ENCODE measurements at places on chromosomes 16 and 17.

DNA sequence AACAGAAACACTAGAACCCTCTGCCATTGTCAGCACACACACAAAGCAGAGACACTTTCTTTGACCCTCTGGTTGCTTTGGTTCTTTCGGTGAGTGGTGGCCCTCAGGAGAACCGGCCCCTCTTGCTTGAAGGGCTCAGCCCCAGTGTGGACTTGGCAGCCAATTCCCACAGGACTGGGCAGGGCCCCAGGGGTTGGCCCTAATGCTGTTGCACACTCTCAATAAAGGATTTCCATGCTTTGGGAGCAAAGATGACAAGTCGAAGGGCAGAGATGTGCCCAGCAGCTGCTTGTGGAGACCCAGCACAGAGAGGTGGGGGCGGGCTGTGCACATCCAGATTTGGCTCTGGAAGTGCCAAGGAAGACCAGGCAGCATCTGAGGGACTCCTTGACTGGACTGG lies 149.0 kb downstream of the NTN1 start:
- DNase-seq: no peak

DNA sequence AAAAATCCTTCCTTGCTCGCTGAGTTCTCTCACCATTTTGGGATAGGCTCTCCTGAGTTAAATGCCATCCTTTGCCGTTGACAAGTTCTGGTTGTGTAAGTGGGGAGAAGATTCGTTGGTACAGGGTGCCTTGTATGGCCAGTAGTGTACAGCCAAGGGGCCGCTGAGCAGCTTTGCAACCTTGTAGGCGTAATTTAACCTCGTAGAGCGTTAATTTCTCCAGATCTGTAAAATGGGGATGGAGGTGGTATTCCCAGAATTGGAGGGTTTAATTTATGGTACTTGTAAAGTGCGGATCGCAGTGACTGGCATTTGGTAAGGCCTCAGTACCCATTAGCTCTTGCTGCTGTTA lies 1.4 kb downstream of the ARSG start:
- DNase-seq: no peak

GRCh38 chr16:86910161-86910769 lies 331.9 kb downstream of the FOXL1 start:
- DNase-seq: no peak

DNA sequence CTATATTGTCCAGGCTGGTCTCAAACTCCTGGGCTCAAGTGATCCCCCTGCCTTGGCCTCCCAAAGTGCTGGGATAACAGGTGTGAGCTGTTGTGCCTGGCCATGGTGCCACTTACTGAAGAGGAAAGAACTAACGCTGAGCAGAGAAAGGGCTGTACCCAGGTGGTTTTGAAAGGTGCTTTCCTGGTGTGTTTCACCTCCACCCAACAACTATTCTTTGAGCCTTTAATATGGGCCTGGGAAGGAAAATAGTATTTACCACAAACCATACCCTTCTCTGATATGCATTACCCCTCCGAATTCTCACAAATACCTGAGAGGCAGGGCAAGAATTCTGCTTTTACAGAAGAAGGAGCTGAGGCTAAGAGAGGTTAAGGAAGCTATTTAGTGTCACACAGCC lies 24.8 kb downstream of the KPNA2 start:
- no peak for DNase-seq

DNA sequence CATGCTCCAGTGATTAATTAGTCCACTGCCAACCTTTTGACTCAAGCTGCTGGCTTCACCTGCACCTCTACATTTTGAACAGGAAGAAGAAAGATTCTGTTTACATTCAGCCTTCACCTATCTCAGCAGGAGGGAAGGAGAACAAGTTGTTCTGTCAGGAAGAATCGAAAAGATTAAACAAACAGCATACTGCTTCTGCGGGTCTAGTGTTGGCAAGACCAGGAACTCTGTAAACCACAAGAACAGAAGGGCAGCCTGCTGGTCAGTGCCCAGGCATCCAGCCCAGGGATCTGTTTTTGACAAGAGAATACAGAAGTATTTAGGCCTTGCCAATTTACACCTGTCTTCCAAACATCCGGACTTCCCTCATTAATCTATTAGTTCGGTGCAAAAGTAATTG lies 189.7 kb downstream of the CHD9NB start:
- DNase-seq: no peak

GRCh38 chr17:40597156-40597555 lies 31.9 kb upstream of the CCR7 start:
- DNase-seq: no peak

GRCh38 chr16:55133654-55134053 lies 190.3 kb upstream of the IRX6 start:
- no peak for DNase-seq

- no peak for DNase-seq
Observed at GRCh38 chr17:78345791-78346494, 13.9 kb downstream of the SOCS3 start.

GRCh38 chr17:29433541-29433940 lies 43.4 kb downstream of the TAOK1 start:
- no peak for DNase-seq

- DNase-seq: no peak
Observed at GRCh38 chr16:2465653-2466415, 5.3 kb upstream of the NTN3 start.

DNA sequence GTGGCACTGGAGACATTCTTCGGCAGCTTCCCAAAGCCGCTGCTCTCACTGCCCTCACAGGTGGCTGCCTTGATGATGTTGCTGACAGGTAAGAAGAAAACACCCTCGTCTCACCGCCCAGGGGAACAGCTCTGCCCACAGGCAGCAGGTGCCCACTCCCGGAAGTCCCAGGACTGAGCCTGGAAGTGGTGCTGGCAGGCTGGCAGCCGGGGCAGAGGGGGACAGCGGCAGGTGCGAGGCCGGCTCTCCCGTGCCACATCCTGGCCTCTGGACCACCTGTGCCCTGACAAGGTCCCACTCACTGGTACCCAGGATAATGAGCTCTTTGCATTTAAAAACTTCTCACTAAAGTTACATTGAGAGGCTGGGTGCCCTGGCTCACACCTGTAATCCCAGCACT lies 20.4 kb downstream of the CEP131 start:
- DNase-seq: no peak

DNA sequence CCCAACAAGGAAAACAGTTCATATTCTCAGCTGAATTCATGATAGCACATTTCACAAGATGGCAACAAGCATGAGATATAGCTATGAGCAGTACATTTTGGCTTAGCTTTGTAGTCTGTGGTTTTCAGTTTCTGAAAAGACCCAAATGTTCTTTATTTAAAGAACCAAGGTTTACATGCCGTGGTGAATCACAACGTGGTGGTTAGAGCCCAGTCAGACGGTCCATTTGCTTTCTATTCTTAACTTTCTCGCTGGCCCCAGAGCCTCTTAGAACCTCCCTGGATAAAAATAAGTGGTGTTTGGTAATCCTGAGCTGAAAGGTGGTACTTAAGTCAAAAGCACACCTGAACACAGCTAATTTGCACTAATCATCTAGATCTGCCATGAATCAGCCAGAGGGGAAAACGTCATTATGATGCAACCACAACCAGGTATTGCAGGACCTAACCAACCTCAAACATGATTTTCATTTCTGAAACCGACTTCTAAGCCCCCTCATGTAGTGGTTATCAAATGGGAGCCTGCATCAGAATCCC lies 18.6 kb upstream of the HAPSTR1 start:
- no peak for DNase-seq

- no peak for DNase-seq
Observed at GRCh38 chr17:8781776-8782175, 17.4 kb downstream of the MFSD6L start.

DNA sequence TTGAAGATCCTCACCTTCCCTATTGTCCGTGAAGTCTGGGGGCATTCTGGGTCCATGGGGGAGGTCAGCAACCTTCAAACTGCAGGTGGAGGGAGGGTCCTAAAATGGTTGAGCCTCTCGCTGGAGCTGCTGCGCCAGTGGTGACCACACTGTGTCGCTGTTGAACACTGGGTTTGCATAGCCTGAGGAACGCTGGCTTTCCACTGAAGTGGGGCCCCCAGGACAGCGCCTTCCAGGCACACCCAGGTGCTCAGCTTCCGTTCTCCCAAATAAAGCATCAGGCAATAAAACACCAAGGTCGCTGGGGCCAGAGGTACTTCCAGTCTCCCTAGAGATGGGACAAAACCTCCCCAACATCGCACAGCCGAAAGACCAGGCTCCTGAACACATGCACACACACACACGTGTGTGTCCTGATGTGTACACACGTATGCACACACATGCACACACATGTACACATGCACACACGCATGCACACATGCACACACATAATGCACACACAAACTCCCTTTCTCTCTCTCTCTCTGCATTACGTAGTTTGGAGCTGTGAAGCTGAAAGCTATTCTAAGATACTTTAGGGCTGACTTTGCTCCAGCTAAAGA lies 120.6 kb downstream of the IRF8 start:
- DNase-seq: no peak

- no peak for DNase-seq
Observed at GRCh38 chr17:31915456-31916100, 14.1 kb upstream of the UTP6 start.

GRCh38 chr16:1068451-1068850 lies 4.1 kb upstream of the SSTR5 start:
- DNase-seq: no peak

DNA sequence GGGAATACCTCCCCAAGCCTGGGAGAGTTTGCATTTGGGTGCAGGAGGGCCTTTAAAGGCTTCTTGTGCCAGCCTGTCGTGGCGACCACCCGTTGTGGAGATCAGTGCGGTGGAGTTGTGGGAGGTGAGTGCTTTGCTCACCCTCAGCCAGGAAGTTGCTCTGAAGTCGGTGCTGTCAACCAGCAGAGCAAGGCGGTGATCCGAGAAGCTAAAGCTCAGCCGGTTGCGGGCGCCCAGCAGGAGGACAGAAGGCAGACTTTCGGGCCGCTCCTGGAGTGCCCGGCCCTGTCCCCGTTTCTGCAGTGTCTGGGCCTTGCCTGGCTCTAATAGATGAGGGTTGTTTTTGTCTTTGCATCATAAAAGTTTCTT lies 1.4 kb downstream of the UBE2I start:
- DNase-seq: no peak

DNA sequence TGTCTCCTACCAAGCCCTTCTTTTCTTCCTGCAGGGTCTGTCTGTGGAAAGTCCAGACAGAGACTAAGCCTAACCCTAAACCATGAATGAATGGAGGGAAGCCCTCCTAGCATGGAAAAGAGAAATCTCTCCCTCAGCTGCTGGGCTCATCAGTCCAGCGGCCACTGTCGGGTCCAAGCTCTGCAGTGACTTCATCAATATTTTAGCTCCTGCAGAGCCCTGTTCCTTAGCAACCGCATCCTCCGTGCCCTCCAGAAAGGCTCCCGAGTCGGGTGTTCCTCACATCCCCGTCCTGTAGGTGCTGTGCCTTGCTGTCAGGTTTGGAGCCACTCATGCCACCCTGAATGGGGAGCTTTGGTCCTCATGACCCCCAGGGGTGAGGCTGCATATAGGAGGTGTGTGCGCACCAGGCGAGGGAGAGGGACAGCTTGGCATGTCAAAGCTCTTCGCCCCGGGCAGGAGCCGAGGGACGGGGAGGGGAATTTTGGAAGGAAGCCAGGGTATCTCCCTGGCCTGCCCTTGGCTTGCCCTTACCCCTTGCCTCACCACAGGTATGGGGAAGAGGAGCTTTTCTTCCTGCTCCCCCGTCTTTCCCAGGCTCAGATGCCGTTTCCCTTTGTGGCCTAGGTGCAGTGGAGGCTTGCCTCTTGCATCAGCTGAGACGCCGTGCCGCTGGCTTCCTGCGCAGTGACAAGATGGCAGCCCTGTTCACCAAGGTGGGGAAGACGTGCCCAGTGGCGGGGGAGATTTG lies 23.9 kb downstream of the SGSM2 start:
- no peak for DNase-seq

DNA sequence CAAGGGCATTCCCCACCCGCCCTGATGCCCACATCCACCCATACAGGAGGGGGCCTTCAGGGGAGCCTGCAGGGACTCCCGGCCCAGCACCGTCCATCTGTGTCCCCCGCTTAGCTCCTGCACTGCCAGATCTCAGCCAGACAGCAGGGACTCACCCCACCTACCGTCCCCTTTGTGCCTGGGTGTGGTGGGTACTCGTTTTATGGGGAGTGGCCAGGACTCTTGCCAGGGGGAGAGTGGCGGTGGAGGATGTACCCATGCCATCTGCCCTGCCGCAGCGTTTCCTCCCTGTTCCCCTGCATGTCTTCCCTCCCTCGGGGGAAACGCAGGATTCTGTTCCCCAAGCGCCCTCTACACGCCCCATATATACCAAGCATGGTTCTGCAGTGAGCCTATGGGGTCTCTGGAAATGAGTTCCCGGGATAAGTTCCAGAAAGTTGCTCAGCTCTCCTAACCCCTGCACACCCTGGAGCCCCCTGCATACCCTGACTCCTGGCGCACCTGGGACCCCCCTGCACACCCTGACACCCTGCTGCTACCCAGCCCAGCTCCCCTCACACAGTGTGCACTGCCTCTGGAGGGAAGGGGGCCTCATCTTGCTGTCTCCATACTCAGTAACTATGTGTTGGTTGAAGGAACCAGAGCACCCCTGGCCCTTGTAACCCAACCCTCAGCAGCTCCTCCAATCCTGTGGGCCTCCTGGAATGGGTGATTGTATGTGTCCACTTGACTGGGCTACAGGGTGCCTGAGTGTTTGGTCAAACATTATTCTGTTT lies 4.2 kb upstream of the MAFG start:
- DNase-seq: no peak

GRCh38 chr17:81398176-81398831 lies 3.0 kb downstream of the BAHCC1 start:
- no peak for DNase-seq

- DNase-seq: no peak
Observed at GRCh38 chr17:28519236-28519635, 13.1 kb downstream of the FOXN1 start.

DNA sequence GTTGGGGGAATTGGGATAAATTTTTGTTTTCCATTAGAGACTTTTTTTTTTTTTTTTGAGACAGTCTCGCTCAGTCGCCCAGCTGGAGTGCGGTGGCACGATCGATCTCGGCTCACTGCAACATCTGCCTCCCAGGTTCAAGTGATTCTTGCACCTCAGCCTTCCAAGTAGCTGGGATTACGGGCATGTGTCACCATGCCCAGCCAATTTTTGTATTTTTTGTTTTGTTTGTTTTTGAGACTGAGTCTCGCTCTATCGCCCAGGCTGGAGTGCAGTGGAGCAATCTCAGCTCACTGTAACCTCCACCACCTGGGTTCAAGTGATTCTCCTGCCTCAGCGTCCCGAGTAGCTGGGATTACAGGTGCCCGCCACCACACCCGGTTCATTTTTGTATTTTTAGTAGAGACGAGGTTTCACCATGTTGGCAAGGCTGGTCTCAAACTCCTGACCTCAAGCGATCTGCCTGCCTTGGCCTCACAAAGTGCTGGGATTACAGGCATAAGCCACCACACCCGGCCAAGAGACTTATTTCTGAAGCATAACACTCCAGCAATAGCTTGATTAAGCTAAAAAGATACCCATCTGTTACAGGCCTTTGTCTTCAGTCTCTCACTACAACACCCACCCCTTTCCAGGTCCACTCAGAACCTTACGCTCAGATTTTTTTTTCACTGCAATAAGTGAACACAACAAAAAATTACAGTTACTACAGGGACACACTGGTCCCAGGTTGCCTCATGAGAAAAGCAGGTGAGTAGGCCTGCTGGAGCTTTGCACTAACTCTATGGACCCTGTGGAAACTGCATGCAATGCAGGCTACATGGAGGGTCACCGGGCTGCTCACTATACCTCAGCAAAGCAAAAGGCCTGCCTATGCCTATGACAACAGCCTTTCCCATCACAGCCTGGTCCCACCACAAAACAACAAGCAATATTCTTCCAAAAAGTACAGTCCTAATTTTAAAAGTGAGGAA lies 34.6 kb downstream of the KANSL1 start:
- DNase-seq: no peak

All from stimulated activated CD8-positive, alpha-beta memory T cell treated with anti-CD3 and anti-CD28 coated beads, Interleukin-7, amount 100 ng/mL, for 1 hour (primary cell).